Mucosa of gallbladder (tissue), 1 donor: ENCODE measurements at places on chromosomes 16 and 17. TPM values are rescaled to one million over a fixed set of nuclear protein-coding genes. Genes with fewer than 3 reads are reported as not detected.

UBFD1 gene
- 64.9 TPM for total RNA-seq

DNA sequence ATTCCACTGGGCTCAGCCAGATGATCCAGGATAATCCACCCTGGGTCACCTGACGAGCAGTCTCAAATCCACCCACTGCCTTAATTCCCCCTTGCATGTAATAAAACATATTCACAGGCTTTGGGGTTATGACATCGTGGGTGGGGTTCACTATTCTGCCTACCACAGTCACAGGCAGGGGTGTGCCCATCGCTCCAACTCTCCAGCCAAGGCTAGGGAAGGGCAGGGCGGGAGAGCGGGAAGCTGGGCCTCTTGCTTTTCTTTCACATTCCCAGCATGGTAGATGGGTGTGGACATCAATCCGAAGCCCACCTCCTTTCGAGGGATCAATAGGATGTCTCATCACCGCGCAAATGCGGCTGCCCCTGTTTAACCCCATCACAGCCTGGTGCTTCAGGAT lies 12.7 kb upstream of the CD300LD start:
- DNase-seq, result no peak

DNA sequence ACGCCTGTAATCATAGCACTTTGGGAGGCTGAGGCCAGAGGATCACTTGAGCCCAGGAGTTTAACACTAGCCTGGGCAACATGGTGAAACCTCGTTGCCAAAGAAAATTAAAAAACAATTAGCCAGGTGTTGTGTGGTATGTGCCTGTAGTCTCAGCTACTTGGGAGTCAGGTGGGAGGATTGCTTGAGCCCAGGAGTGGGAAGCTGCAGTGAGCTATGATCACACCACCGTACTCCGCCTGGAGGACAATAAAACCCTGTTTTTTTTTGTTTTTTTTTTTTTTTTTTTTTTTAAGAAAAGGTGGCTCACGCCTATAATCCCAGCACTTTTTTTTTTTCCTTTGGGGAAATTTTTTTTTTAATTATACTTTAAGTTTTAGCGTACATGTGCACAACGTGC lies 26.1 kb downstream of the RAP1GAP2 start:
- no peak for DNase-seq

DNA sequence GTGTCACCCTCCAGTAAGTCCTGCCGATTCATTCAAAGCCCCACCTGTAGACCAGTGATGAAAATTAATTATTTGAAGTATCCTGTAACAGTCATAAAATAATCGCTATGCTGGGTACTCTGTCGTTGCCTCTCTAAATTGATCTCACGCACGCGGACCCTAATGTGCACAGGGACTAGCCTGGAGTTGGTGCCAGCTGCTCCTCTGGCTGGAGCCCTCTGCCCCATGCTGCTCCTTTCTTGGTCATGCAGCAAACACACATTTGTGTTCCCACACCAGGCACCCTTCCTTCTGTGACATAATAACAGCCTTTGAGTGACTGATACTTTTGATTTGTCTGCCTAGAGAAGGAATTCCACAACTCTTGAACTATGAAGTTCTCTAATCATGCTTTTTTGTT lies 16.0 kb downstream of the RAB11FIP3 start:
- no peak for DNase-seq

- peak; percentile 60 for DNase-seq
Measured at GRCh38 chr16:84569382-84569987, 48.4 kb downstream of the COTL1 start.

- DNase-seq, result no peak
Measured at GRCh38 chr17:61775364-61775763, 88.0 kb downstream of the BRIP1 start.

SPNS2 gene
- 158 TPM for total RNA-seq

- DNase-seq, result no peak
Measured at GRCh38 chr17:19748807-19749193, 702 bp upstream of the ALDH3A1 start.

KRT9 gene
- not detected for total RNA-seq

DNA sequence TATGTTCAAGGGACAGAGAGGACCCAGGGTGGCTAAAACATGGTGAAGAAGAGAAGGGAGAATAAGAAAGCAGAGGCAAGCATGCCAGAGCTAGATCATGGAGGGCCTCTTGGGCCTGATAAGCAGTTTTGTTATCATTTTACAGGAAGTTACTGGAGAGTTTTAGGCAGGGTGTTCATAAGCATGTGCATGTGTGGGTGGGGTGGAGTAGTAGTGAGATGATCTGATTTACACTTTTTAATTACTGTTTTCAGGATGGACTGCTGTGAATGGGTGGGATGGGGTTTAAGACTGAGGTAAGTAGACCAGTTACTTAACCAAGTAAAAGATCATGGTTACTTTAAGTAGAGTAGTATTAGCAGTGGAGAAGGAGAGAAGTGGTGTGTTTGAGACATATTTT lies 173.6 kb downstream of the PHKB start:
- no peak for DNase-seq

RHBDL1 gene
- 5.5 TPM for total RNA-seq

FOXN1 gene
- total RNA-seq, result 0.06 TPM

C1QL1 gene
- total RNA-seq, result 3.2 TPM

- DNase-seq, result no peak
Measured at GRCh38 chr17:45335721-45336120, 18.9 kb upstream of the MAP3K14 start.

KAT7 gene
- total RNA-seq, result 63.8 TPM
